Amniotic stem cell (primary cell): ENCODE measurements at places on chromosomes 7 and 10.

DNA sequence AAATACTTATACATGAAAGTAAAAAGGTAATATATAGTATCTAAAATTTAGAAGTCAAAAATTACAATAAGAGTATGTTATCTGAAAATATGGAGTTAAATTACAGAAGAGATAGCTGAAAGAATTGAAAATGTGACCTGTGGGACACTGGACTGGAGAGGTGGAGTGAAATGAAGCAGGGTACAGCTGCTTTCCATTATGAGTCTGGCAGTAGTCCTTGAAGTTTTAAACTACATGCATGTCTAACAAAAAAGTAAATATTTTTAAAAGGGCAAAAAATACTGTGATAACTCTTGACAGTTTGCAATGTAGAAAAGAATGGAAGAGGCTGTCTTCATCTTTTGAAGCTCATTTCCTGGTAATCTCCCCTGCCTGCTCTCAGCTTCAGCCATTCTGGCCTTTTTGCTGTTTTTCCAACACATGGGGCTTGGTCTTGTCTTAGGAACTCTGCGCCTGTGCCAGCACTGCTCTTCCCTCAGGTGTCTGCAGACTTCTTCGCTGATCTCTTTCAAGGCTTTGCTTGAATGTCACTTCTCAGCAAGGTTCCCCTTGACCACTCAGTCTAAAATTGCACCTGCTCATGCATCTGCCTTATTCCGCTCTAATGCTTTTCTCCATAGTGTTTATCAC, 36.9 kb downstream of the PTPRZ1 start:
- DNase-seq = no peak

- no peak for DNase-seq
Measured at GRCh38 chr10:18195060-18195799, 55.0 kb downstream of the CACNB2 start.

DNA sequence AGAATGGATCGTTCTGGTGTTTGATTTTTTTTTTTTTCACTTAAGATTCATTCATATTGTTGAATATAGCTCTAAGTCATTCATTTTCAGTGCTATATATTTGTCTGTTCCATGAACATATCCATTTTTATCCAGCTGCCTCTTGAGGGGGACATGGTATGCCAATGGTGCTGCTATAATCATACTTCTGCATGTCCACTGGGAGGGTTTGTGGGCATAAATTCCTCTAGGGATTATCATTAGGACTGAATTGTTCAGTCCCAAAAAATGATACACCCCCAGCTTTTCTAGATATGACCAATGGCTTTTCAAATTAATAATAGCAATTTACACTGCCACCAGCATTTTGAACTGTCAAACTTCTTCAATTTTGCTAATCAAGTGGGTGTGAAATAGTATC, 41.1 kb downstream of the CAV1 start:
- DNase-seq = no peak

DNA sequence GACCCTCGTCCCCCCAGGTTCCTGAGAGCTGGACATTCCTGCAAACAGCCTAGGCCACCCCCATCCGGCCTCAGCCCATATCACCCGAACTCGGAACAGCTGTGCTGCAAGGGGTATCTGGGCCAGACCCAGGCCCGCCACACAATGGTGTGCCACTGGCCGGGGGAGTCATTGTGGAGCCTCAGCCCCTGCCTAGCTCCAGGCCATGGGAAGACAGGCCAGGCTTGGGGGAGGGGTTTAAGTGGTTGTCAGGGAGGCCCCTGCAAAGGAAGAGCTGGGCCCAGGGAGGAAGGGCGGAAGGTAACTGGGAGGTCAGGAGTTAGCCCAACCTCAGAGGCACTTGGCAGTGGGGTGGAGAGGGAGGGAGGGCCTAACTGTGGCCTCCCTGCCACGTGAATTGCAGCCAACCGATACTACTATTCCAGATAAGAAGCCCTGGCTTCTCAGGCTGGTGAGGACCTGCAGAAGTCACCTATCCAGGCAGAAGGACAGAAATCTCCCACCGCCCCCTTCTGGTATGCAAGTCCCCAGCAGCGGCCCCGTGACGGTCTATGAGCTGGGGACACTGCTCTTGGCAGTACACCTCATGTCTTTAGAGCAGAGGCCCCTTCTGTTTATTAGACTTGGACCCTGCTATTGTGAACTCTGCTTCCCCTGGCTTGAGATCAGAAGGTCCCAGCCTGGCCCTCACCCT, 26.8 kb downstream of the VSIR start:
- DNase-seq = no peak

- no peak for DNase-seq
Measured at GRCh38 chr7:92282930-92283329, 37.2 kb downstream of the ANKIB1 start.

GRCh38 chr7:20021831-20022230, 195.4 kb downstream of the MACC1 start:
- DNase-seq = no peak

DNA sequence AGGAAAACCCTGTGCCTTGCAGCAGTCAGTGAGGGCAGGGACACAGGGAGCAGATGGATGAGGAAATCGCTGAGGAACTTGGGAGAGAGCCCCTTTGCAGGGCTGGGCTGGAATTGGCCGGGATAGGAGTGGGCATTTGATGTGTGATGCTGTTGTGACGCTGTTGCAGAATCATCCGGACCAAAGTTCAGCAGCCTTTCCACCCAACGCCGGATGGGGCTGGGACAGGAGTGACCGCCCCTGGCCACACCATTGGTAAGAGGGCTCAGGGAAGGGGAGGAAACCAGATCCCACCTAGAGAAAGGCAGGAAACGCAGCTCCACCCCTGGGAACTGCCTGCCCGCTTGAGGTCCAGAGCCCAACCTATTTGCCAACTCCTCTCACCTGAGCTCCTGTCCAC, 33.9 kb downstream of the PAX2 start:
- no peak for DNase-seq

- DNase-seq = no peak
Measured at GRCh38 chr10:132558516-132559413, 21.2 kb downstream of the INPP5A start.
